ENCODE measurements at places on chromosomes 4 and X.

GRCh38 chrX:54820737-54821136 is 13.2 kb downstream of the MAGED2 start:
- no peak for DNase-seq

DNA sequence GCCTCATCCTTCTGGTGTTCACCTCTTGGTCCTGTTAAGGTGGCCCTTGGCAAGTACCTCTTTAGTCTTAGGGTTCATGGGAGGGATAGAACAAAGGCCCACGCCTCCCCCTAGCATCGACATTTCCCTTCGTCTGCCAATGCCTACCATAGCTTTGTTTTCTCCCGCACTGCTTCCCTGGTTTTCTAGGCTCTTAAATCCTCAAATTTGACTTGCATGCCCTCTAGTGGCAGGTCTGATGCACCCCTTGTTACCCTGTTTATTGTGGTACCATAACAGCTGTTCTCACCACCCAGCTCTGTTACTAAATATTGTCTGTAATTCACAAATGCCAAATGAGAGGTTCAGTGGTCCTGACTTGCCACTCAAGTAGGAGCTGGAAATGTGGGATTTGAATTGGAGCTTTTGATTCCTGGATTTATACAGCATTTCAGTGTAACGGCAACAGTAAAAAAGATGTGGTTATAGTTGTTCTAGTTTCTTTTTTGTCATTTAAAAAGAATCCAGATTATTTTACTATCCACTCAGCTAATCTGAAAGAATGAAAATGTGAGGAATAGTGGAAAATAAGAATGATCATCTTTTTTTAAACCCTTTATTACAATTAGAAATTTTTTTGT is 100.1 kb downstream of the REPS2 start:
- peak; percentile 69 for DNase-seq

GRCh38 chr4:73844345-73844744 is 7.9 kb downstream of the CXCL6 start:
- DNase-seq, result no peak

DNA sequence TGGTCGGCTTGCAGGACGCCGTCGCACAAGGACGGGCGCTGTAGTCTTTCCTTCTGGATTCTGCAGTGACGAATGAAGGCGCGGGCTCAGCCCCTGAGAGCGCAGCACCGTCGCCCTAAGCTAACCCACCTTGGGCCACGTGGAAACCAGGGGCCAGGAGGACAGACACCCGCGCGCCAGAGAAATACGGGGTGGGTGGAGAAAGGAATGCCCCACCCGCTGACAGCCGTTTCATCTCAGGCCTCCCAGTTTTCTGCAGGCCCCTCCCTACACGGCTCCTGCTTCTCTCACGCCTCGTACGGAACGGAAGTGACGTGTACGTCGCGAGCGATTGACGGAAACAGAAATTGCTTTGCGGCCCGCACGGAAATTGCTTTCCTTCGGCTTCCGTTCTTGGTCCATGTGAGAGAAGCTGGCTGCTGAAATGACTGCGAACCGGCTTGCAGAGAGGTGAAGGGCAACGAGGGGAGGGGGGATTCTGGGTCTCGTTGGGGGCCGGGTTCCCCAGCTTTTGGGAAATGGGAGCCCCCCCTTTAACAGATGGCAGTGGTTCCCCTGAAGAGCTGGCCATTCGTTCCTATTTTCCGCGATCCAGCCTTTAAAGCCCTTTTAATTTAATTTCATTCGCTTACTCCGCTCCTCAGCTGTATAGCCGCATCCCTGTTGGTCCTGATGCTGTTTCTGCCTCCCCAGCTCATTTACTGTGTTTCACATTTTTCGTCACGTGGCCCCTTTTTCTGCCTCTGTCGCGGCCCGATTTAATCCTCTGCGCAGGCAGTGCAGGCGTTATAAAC is at the start of gene UTP14A:
Gene UTP14A (plus strand): TSS at position 378 of the 794 bp plus-strand sequence. CDS start 47 bp downstream, at position 425.
- peak; percentile 92 for DNase-seq

All from NCI-H345 (cell line).